Activated T-helper 1 cell treated with anti-CD3 and anti-CD28 coated beads, Interleukin-12 subunit alpha, Interleukin-12 subunit beta, Interleukin-2, Interleukin-4 antibody, amounts not matched to agents 30 ng/mL and 10 ng/mL and 1 ng/mL, durations not matched to agents 14 hours and 24 hours and 36 hours (primary cell): ENCODE measurements at places on chromosomes 12 and 14. TPM values are rescaled to one million over a fixed set of nuclear protein-coding genes. Genes with fewer than 3 reads are reported as not detected.

DNA sequence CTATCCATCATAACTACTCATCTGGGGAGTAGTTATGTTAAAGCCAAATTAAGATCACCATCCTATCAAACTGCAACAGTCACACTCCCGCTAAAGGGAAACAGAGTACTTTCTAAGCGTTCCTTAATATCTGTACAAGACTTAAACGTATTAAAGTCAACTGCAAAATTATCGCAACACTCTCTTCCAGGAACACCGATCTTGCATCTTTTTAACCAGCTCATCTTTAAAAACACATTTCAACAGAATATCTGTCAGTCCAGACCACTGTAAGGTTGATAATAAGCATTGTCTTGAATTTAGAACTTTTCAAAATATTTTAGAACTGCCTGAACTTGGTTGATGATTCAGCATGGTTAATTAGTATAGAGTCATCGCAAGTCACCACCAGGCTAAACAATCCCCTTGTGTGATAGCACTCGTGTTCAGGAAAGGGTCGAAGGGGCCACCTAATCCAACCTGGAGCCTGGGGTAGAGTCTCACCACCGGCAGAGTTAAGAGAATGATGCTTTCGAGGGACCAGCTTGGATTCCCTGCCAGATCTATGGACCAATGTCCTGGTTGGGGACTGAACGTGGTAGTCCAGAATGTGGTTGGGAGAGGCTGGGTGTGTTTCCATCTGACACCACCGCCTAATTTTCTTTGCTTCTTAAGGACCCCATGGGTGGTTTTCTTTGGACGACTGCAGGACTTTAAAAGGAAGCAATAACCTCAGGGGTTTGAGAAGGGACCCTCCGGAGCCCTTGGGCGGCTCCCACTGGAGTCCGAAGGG, 890 bp downstream of the SPTLC2 start:
- peaks cover 46% of the 10 kb centered on the region for H3K4me1 ChIP-seq

DNA sequence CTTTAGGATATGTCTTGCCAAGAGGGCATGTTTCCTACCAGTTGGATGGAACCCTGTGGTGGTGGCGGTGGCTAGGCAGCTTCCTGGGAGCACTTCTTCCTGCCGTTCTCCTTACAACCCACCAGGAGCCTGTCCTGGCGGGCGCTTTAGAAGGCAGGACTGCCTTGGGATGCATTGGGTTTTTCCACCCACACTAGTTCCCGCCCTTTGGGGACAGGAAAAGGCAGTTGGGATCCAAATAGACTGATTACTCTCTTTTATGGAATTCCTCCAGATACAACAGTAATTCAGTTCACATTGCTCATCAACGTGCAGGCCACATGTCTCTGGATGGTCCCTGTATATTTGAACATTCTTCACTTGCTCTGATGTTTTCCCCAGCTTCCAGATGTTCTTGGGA, 305.7 kb upstream of the SSTR1 start:
- H3K27me3 ChIP-seq, result peaks cover 9% of the 10 kb centered on the region
- H3K36me3 ChIP-seq, result no peaks in the 10 kb centered on the region
- H3K27ac ChIP-seq, result no peak overlapping the region

DNA sequence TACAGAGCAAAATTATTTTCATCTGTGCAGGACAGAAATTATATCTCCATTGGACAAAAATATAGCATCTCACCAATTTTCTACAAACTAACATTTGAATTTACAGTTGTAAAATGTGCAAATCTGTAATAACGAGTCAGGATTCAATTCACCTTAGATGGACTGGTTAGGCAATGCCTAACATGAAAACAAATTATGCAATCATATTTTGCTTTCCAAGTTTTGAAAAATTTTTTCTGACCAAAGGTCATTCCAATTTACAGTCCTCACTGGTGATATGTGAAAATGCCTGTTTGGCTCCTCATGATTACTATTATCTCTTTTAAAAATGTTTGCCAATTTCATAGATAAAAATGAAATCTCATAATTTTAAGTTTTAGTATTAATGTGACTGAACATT, 6.5 kb upstream of the CPM start:
- peaks cover 13% of the 10 kb centered on the region for H3K4me1 ChIP-seq
- H3K4me3 ChIP-seq, result no peak overlapping the region
- H3K36me3 ChIP-seq, result no peaks in the 10 kb centered on the region

DNA sequence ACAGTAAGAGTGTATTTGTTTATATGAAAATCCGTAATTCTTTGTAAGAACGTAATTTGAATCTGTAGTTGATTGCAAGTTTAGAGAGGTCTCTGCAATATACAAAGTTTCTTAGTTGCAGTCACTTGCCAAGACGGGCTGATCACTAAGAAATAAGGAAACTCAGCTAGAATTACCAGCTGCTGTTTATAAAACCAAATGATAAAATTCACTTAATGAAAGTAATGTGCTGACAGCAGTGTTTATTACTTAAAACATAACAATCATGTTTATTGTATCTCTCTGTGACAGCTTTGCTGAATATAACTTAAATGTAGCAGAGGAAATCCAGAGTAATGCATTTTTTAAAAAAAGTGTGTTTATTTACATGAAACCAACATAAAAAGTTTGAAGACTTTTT, 31.2 kb downstream of the SRGAP1 start:
- DNase-seq, result no peak
- no peaks in the 10 kb centered on the region for H3K27me3 ChIP-seq
- H3K27ac ChIP-seq, result no peak overlapping the region
- H3K36me3 ChIP-seq, result no peaks in the 10 kb centered on the region

- no peaks in the 10 kb centered on the region for H3K4me1 ChIP-seq
- no peaks in the 10 kb centered on the region for H3K27me3 ChIP-seq
- H3K36me3 ChIP-seq, result no peaks in the 10 kb centered on the region
These were observed 204.9 kb downstream of the DAD1 start for GRCh38 chr14:22384167-22384549.

DNA sequence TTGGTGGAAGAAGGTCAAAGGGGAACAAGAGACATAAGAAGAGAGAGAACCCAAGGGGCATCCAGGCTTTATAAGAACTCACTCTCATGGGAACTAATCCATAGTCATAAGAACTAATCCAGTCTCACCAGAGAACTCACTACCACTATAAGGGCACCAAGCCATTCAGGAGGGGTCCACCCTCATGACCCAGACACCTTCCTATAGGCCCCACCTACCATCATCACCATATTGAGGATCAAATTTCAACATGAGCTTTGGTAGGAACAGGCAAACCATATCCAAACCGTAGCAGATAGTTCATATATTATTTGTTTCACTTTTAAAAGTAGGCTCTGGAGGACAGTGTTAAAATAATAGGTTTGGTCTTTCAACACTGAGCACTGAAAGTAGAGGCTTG, 350.1 kb downstream of the TMTC2 start:
- no peak for DNase-seq
- no peaks in the 10 kb centered on the region for H3K36me3 ChIP-seq
- no peaks in the 10 kb centered on the region for H3K4me1 ChIP-seq
- no peak overlapping the region for H3K27ac ChIP-seq
- no peaks in the 10 kb centered on the region for H3K27me3 ChIP-seq
- no peak overlapping the region for H3K4me3 ChIP-seq

DNA sequence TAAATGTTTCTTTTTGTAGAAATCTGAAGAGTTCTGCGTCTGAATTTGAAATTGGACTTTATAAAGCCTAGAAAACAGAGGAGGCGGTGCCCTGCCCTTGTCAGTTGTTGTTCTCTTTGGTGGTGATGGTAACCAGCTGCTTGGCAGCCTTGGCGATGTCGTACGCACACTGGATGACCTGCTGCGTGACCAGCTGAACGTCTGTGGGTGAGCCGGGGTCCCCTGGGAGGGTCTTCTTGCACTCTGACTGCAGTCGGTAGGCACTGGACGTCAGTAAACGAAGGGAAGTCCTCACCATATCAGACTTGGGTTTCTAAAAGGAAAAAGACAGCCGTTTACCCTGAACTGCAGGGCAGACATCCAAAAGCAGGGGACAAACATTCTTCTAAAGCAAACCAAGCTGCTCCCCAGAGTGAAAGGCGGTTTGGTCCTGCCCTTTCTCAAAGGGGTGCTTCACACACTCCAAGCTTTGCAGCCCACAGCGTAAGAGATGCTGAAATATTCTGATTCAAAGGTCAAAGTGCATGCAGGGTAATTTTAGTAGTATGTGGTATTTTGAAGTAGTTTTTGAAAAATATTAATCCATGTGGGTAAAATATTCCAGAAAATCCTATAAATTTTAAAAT, 32.9 kb downstream of the TCHP start:
- no peaks in the 10 kb centered on the region for H3K4me1 ChIP-seq
- peaks cover 44% of the 10 kb centered on the region for H3K36me3 ChIP-seq
- no peak overlapping the region for H3K27ac ChIP-seq

DNA sequence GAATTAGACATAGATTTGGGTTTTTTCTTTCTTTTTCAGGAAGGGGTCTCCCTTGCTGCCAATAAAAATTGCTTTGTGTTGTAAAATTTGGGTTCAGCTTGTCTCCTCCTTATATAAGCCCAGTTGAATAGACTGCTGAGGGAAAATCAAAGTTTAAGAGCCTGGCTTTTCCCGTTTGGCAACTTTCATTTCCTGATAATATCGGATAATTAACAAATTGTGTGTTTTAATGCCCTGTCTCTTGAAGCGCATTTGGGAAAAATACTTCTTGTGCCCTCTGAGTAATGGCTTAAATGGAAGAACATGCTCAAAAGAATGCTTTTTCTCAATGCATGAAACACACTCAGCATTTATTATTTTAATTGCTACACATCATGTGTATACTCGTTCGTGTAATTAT, 198.0 kb upstream of the DCN start:
- H3K27ac ChIP-seq, result no peak overlapping the region
- H3K27me3 ChIP-seq, result peaks cover 5% of the 10 kb centered on the region
- DNase-seq, result no peak
- H3K36me3 ChIP-seq, result no peaks in the 10 kb centered on the region

GRCh38 chr14:95884377-95884776, 7.7 kb downstream of the TUNAR start:
- no peak for DNase-seq
- no peaks in the 10 kb centered on the region for H3K36me3 ChIP-seq
- no peak overlapping the region for H3K27ac ChIP-seq
- H3K4me3 ChIP-seq, result no peak overlapping the region

- peaks cover 12% of the 10 kb centered on the region for H3K4me1 ChIP-seq
- H3K27me3 ChIP-seq, result no peaks in the 10 kb centered on the region
- peaks cover 9% of the 10 kb centered on the region for H3K36me3 ChIP-seq
- no peak overlapping the region for H3K27ac ChIP-seq
- H3K4me3 ChIP-seq, result no peak overlapping the region
These were observed 154.5 kb upstream of the FOXN3 start for GRCh38 chr14:89571491-89571890.

DNA sequence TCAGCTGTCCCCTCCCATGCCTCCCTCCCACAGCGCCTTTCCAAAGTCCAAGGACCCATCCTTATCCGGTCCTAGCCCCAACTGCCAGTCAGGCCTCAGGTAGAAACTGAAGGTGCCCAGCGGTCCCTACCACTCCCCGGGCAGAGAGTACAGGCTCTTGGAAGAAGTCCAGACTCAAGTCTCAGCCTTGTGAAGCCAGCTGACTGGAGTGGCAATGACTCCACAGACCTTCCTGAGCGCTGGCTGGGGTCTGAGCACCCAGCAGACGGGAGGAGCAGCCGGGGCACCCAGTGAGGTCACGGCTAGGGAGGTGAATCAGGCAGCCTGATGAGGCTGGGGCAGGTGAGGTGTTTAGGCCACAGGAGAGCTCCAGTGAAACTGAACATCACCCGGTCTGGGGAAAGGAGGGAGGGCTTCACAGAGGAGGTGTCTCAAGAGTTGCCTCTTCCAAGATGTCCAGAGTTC, 60.0 kb downstream of the ITPK1 start:
- no peaks in the 10 kb centered on the region for H3K27me3 ChIP-seq
- no peak overlapping the region for H3K4me3 ChIP-seq
- DNase-seq, result no peak

- H3K27me3 ChIP-seq, result no peaks in the 10 kb centered on the region
- peaks cover 19% of the 10 kb centered on the region for H3K36me3 ChIP-seq
- H3K4me1 ChIP-seq, result peaks cover 74% of the 10 kb centered on the region
These were observed 3.7 kb downstream of the SELPLG start for GRCh38 chr12:108629824-108630476.

GRCh38 chr14:54169254-54169924, 212.8 kb upstream of the BMP4 start:
- DNase-seq, result no peak
- no peaks in the 10 kb centered on the region for H3K36me3 ChIP-seq
- no peak overlapping the region for H3K27ac ChIP-seq
- H3K4me1 ChIP-seq, result no peaks in the 10 kb centered on the region
- no peak overlapping the region for H3K4me3 ChIP-seq

DNA sequence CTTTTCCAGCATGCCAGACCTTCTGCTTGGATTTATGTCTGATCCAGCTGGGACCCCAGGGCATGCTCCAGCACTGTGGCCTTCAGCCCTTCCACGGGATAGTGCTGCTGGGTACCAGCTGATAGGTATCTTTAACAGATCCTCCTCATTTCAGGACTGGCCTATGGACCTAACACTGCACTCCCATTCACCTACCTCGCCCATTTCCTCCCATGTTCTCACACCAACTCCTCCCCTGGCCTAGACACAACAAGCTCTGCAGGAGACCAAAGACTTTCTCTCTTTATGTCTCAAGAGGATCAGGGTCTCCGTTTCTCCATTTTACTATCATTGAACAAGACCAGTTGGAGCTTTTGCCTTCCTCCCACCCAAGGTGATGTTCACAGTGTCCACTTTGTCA, 140.0 kb upstream of the TMCC3 start:
- DNase-seq, result no peak
- H3K27me3 ChIP-seq, result peaks cover 2% of the 10 kb centered on the region
- H3K4me3 ChIP-seq, result no peak overlapping the region
- H3K36me3 ChIP-seq, result no peaks in the 10 kb centered on the region
- no peak overlapping the region for H3K27ac ChIP-seq

- peaks cover 5% of the 10 kb centered on the region for H3K27me3 ChIP-seq
- DNase-seq, result no peak
- H3K36me3 ChIP-seq, result no peaks in the 10 kb centered on the region
- H3K4me1 ChIP-seq, result no peaks in the 10 kb centered on the region
- no peak overlapping the region for H3K4me3 ChIP-seq
- H3K27ac ChIP-seq, result no peak overlapping the region
These were observed 32.7 kb upstream of the NAP1L1 start for GRCh38 chr12:76117067-76117691.

The PTPRR gene
- not detected in 2 replicates for total RNA-seq

The DIO2 gene
- not detected in 2 replicates for total RNA-seq

The PTPRB gene
- not detected in 2 replicates for total RNA-seq

The FSCB gene
- total RNA-seq, result not detected in 2 replicates

The AMIGO2 gene
- total RNA-seq, result 11.6 and 12.5 TPM in 2 replicates

The SLC6A12 gene
- total RNA-seq, result not detected in 2 replicates

The KRT73 gene
- not detected in 2 replicates for total RNA-seq

The IL22 gene
- total RNA-seq, result 3.4 TPM in 2 replicates

The RAD9B gene
- total RNA-seq, result 0.88 and 1.4 TPM in 2 replicates

The ITGA7 gene
- 0.88 and 1.1 TPM in 2 replicates for total RNA-seq
